ENCODE measurements at places on chromosomes 3 and 15.

- no peak for DNase-seq
Measured at GRCh38 chr15:98289747-98290146, 329.2 kb downstream of the ARRDC4 start.

- DNase-seq = no peak
Measured at GRCh38 chr3:10692039-10692622, 123.9 kb upstream of the SLC6A11 start.

GRCh38 chr15:27086149-27086548 is 115.2 kb downstream of the GABRG3 start:
- no peak for DNase-seq

DNA sequence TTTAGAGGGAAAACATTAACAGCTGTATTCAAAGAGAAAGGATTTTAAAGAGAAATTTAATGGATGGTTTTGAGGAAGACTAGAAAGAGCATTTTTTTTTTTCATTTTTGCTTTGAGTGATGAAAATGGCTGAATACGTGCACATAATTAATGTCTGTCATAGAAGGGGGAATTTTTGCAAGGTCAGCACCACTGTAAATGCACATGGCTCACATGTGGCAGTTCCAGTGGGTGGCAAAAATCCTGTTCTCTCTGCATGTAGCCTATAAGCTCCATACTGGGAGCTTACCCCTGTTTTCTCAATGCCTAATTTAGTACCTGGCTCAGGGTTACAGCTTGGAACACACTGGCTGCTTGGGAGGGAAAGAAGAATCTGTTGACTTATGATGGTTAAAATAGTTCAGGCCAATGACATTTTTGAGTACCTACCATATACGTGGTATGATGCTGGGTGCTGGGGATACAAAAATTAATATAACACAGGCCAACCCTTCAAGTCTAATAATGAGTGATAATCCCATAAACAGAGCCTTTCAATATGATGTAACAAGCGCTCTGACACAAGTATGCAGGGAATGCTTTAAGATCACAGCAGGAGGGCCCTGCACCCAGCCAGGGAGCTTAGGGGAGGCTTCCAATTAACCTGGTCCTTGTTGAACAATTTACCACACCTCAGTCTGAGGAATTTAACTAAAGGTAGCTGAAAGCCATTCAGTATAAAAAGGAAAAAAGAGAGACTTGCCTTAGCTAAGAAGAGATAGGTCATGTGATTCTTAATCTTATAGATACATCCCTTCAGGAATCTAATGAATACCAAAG is 33.0 kb downstream of the HSPBAP1 start:
- no peak for DNase-seq

GRCh38 chr3:122803977-122804376 is 9.1 kb downstream of the SLC49A4 start:
- no peak for DNase-seq

DNA sequence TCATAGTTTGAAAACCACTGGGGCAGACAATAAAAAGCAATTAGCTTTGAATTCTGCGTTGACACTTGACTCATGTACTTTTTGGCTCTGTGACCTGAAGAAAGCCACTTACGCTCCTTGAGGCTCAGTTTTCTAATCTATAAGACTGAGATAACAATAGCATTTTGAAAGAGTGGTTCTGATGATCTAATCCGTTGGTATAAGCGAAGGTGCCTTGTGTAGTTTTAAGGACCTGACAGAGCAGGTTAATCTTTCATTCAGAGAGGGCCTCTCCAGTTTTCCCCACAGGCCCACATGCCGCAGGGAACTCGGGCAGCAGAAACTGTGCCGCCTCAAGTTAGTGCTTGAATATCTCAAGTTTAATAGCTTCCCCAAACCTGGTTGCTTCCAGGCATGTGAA is 306.0 kb upstream of the GBE1 start:
- DNase-seq = no peak

DNA sequence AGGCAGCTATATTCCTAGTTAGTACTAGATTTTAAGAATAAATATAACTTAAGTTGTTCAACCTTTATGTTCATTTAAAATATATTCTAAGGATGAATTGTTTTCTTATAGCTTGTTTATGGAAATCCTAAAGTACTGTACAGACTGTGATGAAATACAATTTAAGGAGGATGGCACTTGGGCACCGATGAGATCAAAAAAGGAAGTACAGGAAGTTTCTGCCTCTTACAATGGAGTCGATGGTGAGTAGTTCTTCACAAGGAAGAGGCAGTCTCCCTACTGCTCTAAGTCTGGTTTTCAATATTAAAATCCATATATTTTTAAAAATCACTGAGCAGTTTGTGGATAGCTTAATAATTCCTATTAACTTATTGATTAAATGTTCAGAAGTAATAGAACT is 29.6 kb downstream of the CALML4 start:
- no peak for DNase-seq

DNA sequence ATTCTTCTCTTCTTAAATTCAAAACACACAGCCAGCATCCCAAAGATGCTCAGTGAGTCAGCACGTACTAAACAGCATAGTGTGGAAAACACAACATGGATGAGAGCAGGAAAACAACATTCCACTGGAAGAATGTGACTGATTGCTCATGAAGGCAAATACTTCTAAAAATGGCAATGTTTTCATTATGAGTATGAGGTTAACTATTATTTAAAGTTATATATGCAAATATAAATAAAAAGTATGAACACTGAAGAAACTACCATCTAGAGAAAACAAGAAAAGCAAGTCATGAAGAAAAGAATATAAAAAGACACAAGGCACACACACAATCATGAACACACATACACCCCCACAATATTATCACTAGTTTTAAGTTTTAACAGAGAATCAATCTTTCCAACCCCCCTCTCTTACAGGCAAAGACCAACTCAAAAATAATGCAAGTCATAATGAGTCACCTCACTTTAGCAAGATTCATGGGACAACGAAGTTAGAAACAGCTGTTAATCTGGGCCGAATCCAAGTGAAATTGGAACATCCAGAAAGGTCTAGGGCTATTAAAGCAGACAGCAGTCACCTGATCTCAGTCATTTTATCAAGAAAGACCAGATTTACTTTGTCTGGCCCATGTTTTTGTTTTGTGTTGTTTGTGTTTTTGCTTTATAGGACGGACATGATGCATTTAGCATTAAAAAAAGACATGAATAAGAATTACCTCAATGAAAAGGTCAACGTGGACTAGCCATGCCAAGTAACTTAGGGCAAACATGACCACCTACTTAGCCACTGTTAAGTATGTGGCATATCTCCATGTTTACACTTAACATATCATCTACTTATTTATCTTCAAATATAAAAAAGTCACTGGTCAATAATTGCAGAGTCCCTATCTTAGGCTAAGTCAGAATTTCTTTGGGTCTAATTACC is 18.1 kb downstream of the GBE1 start:
- no peak for DNase-seq

GRCh38 chr3:99645277-99646106 is 7.1 kb downstream of the COL8A1 start:
- no peak for DNase-seq

DNA sequence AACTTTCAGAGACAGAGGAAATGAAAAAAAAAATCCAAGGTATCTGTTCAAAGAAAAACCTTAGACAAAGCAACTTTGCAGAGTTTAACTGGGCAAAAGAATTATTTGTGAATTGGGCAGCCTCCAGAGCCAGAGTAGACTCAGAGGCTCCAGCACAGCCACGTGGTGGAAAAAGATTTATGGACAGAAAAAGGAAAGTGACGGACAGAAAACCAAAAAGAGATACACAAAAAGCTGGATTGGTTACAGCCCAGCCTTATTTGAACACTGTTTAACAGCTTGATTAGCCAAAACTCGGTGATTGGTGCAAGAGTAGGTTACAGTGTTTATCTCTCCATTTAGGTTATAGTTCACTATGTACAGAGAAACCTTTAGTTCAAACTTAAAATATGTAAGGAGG is 23.7 kb upstream of the GPD1L start:
- no peak for DNase-seq

DNA sequence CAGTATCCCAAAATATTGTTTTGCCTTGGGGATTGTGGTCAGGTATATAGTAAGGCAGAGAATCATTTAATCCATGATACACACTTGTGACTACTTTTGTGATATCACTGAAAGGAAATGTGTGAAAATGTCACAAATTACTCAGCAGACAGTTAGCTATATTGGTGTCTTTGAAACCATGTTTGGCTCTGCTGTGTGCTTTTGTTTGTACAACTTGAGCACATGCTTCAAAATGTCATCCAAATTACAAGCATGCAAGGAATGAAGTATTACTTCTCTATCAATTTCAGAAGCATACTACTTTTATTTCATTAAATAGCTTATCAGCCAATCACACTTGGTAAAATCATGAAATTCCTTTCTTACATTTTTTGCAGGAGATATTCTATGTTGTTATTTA is 619.0 kb upstream of the AGTR1 start:
- DNase-seq = no peak

- no peak for DNase-seq
Measured at GRCh38 chr3:75171630-75172230, 492.4 kb upstream of the FRG2C start.

DNA sequence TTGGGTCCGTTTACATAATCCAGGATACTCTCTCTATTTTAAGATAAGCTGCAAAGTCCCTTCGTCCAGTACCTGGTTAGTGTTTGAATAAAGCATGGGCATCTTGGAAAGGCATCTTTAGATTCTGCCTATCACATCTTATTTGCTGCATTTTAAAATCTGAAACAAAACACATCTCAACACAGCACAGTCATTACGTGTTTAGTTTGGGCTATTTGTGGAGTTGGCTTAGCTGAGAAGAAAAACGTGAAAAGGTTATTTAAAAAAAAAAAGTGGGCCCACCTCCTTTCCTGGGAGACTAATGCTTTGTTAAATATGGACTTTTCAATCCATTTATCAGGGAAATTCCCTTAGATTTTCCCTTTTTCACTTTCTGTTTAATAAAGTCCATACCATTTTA is 174.5 kb upstream of the WNT5A start:
- no peak for DNase-seq

- no peak for DNase-seq
Measured at GRCh38 chr3:132228923-132229322, 88.3 kb upstream of the ACP3 start.

- DNase-seq = no peak
Measured at GRCh38 chr15:36230776-36231175, 348.6 kb upstream of the CDIN1 start.

GRCh38 chr3:100169201-100169920 is 55.1 kb upstream of the FILIP1L start:
- DNase-seq = no peak

DNA sequence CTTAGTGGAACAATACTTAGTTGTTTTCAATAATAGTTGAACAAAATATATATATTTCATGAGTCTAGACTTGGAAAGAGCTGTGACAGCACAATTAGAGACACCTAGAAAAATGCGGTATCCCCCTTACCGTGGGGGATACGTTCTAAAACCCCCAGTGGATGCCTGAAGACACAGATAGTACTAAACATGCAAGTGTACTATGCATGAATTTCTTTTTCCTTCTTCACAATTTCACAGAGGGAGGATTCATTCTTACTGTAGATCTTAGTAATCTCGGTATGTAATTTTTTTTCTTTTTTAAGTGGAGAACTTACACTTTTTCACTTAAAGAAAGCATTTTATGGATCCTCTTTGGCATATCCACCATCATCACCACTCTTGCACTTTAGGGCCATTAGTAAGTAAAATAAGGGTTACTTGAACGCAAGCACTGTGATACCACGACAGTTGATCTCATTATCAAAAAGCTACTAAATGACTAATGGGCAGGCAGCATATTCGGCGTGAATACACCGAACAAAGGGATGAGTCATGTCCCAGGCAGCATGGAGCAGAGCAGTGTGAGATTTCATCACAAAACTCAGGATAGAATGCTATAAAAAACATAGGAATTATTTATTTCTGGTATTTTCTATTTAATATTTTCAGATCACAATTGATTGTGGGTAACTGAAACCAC is 72.3 kb upstream of the ZNF280D start:
- no peak for DNase-seq

GRCh38 chr3:11794927-11795326 is 51.8 kb downstream of the TAMM41 start:
- no peak for DNase-seq

Measured in activated CD4-positive, CD25-positive, alpha-beta regulatory T cell treated with anti-CD3 and anti-CD28 coated beads, Interleukin-2, amount 50 U/mL, for 72 hours (primary cell).